Hepatocyte (in vitro differentiated cells): ENCODE measurements at places on chromosomes 6 and 20. TPM values are rescaled to one million over a fixed set of nuclear protein-coding genes. Genes with fewer than 3 reads are reported as not detected.
A peak's percentile ranks its signal among the peaks of the same experiment; 100 is the strongest.

SMPDL3A gene
- 124 and 126 TPM in 2 replicates for total RNA-seq

EFCAB8 gene
- total RNA-seq, result 0.53 TPM in 1 of 2 replicates, not detected in the other

TAAR8 gene
- not detected in 2 replicates for total RNA-seq

OOEP gene
- total RNA-seq, result not detected in 2 replicates

LKAAEAR1 gene
- total RNA-seq, result not detected in 2 replicates

ANKS1A gene
- total RNA-seq, result 18.5 and 25.4 TPM in 2 replicates

CCN5 gene
- total RNA-seq, result 0.12 and 0.53 TPM in 2 replicates

GLP1R gene
- 0.30 and 0.52 TPM in 2 replicates for total RNA-seq

GRCh38 chr6:159760602-159761057 lies 1.2 kb upstream of the ACAT2 start:
- peaks cover 20% of the 10 kb centered on the region for H3K4me1 ChIP-seq
- H3K27me3 ChIP-seq, result no peaks in the 10 kb centered on the region

- H3K36me3 ChIP-seq, result peaks cover 6% of the 10 kb centered on the region
- H3K4me3 ChIP-seq, result no peak overlapping the region
- H3K4me1 ChIP-seq, result no peaks in the 10 kb centered on the region
- DNase-seq, result no peak
Observed at GRCh38 chr6:122604676-122605075, 5.5 kb upstream of the PKIB start.

DNA sequence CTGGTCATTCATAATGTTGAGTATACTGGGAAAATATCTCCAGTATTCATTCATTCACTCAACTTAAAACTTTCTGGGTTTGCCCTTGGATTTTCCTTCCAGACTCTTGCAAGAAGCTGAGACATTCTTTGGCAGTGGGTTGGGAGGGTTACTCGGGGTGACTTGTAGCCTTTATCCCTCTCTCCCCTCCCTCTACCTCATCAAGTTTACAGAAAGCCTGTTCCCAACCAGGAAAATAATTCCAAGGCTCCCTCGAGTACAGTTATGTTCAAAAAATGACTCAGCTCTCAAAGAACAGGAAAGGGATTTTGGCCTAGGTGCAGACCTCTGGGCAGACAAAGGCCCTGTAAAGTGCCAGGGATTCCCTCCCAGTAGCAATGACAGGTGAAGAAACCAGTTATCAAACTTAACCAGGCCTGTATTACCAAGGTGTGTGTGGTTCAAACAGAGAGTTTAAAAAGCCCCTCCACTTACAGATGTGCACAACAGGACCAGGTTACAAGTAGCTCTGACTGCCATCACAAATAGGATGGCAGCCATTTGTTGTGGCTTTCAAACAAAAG lies 22.2 kb downstream of the FKBP1A start:
- no peaks in the 10 kb centered on the region for H3K36me3 ChIP-seq
- no peak overlapping the region for H3K27ac ChIP-seq
- H3K4me3 ChIP-seq, result no peak overlapping the region
- peaks cover 9% of the 10 kb centered on the region for H3K4me1 ChIP-seq
- no peak for DNase-seq
- no peaks in the 10 kb centered on the region for H3K27me3 ChIP-seq

DNA sequence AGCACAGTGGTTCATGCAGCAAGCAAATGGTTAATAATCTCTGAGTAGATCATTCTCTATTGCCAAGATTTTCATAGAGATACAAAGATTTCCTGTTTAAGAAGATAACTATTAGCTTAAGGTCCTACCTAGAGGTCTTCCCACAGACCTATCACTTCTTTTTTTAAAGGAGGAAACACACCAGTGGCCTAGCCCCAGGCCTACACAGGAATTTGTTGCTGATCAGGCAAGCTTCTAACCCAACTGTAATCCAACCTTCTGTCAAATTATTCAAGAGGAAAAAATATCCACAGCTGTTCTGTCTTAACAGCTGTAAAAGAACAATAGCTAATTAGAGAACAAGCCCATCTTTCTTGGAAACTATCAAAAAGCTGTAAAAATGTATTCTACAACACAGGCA lies 332.8 kb downstream of the BTBD9 start:
- H3K4me1 ChIP-seq, result no peaks in the 10 kb centered on the region
- H3K4me3 ChIP-seq, result no peak overlapping the region
- H3K27me3 ChIP-seq, result no peaks in the 10 kb centered on the region
- DNase-seq, result no peak

- no peak overlapping the region for H3K27ac ChIP-seq
- peaks cover 21% of the 10 kb centered on the region for H3K4me1 ChIP-seq
- H3K36me3 ChIP-seq, result no peaks in the 10 kb centered on the region
Observed at GRCh38 chr6:35161776-35162607, 20.9 kb upstream of the TCP11 start.

- H3K36me3 ChIP-seq, result no peaks in the 10 kb centered on the region
- H3K4me3 ChIP-seq, result no peak overlapping the region
- no peak for DNase-seq
- no peaks in the 10 kb centered on the region for H3K27me3 ChIP-seq
- no peak overlapping the region for H3K27ac ChIP-seq
Observed at GRCh38 chr6:54621285-54621684, 225.3 kb upstream of the FAM83B start.

DNA sequence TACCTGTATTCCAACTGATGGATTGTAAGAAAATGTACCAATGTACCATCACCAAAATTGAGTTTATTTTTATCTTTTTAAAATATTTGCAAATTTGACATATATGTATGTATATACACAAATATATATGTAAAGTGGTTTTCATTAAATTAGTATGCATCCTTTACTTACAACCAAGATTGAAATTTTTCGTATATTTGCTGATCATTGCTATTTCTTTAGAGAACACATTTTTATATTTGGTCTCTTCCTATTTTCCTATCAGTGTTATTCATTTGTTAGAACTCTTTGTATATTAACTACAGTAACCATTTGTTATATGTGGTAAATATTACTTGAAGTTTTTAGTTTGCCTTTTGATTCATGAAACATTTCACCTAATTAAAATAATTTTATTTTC lies 74.2 kb downstream of the MTFR2 start:
- H3K4me3 ChIP-seq, result no peak overlapping the region
- no peak for DNase-seq
- H3K4me1 ChIP-seq, result peaks cover 3% of the 10 kb centered on the region

- H3K4me3 ChIP-seq, result no peak overlapping the region
- no peaks in the 10 kb centered on the region for H3K36me3 ChIP-seq
- no peaks in the 10 kb centered on the region for H3K27me3 ChIP-seq
Observed at GRCh38 chr20:35561268-35561667, 19.4 kb downstream of the ERGIC3 start.

DNA sequence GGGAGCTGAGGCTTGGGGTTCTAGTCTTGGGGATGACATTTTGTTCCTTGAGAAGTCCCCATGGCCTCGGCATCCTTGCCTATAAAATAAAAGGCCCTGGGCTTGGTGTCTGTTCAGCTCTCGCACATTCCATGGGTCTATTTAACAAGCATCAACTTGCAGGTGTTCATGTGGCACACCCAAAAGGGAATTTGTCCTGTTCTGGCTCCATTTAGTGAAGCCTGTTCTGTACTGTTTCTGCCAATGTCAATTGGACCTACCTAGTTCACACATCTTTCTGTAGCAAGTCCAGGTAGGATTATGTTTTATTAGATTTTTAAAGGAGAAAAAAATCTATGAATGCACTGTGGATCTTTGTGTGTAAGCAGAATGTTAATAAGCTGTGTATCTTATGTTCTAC lies 262.0 kb downstream of the HIVEP2 start:
- H3K27me3 ChIP-seq, result no peaks in the 10 kb centered on the region
- no peak overlapping the region for H3K27ac ChIP-seq
- no peak overlapping the region for H3K4me3 ChIP-seq
- DNase-seq, result no peak
- no peaks in the 10 kb centered on the region for H3K36me3 ChIP-seq

DNA sequence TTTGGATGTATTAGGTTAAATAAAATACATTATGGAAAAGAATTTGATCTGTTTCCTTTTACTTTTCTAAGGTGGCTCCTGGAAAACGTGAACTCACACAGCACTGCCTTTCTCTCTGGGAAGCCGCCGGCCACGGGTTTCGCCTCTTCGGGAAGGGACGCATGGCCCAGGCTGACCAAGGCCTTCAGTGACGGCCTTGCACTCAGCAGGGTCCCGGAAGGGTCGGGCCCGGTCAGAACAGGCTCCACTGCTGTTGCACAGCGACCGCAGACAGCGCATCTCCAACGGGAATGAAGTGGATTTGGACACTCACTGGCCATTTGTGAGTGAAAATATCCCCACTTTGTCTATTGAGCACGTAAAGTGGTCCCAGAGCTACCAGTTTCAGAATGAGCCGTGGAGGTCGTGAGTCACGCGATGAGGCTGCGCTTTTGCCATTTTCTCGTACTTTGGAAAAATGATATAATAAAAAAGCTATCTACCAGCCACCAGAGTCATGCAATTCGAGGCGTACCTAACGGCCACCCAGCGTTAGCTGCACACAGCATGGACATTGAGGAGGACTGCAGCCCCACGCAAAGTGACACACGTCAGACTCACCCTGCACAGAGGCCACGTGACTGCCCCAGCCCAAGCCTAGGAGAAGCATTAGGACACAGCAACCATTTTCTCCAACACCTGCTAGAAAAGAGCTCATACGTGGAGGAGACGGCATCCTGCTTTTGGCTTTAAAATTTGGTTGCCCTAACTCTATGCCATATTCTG lies 244.3 kb downstream of the TTLL2 start:
- peaks cover 6% of the 10 kb centered on the region for H3K4me1 ChIP-seq
- H3K27ac ChIP-seq, result no peak overlapping the region
- no peaks in the 10 kb centered on the region for H3K27me3 ChIP-seq
- DNase-seq, result no peak
- H3K36me3 ChIP-seq, result no peaks in the 10 kb centered on the region

DNA sequence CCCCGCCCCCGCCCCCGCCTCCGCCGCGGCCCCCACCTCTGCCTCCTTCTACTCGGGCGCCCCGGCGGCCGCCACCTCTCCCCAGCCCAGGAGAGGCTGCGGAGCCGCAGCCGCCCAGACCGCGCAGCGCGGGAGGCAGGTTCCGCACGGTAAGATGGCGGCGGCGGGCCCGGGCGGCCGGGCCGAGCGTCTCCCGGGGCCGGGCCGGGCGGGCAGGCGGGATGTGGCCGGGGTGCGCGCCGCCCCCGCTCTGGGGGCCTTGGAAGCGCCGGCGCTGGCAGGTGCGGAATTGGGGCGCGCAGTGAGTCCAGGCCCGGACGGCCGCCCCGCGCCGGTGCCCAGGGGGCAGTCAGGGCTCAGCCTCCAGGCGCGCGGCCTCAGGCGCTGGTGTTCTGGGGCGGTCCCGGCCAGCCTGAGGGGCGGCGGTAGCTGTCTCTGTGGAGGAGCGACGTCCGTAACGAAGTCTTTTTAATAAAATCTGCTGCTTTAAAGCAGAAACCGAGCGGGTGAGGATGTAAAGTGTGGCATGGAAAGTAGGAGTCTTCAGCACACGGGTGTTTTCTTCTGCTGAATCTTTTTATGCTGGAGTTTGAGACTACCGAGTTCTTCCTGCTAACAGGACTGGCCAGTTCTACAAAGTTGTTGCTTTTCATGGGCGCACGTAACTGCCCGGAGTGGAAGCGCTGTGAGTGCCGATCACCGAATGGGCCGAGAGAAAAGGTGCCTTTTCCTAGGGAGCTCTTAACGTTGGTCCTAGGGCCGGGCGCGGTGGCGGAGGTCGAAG lies at the start of gene GID8:
TSS of gene GID8 (plus strand) at position 43 of the 784 bp plus-strand sequence. CDS start 3,356 bp downstream, outside the sequence.
- H3K27me3 ChIP-seq, result no peaks in the 10 kb centered on the region
- H3K4me3 ChIP-seq, result peak within 1 kb of the TSS; percentile 97
- peak within 1 kb of the TSS; percentile 95 for H3K27ac ChIP-seq
- no peaks in the 10 kb centered on the region for H3K36me3 ChIP-seq
- peak; percentile 82 for DNase-seq

- no peak for DNase-seq
- H3K27me3 ChIP-seq, result peaks cover 37% of the 10 kb centered on the region
- no peaks in the 10 kb centered on the region for H3K4me1 ChIP-seq
- peak overlapping the region; percentile 32 for H3K27ac ChIP-seq
- no peaks in the 10 kb centered on the region for H3K36me3 ChIP-seq
- H3K4me3 ChIP-seq, result no peak overlapping the region
Observed at GRCh38 chr20:10216146-10216791, 2.4 kb upstream of the SNAP25 start.

GRCh38 chr6:149995971-149996370 lies 29.4 kb downstream of the RAET1L start:
- H3K4me3 ChIP-seq, result no peak overlapping the region
- H3K4me1 ChIP-seq, result peaks cover 3% of the 10 kb centered on the region
- no peak overlapping the region for H3K27ac ChIP-seq
- no peaks in the 10 kb centered on the region for H3K36me3 ChIP-seq
- peaks cover 52% of the 10 kb centered on the region for H3K27me3 ChIP-seq
- DNase-seq, result no peak

- DNase-seq, result no peak
- no peak overlapping the region for H3K4me3 ChIP-seq
- no peaks in the 10 kb centered on the region for H3K27me3 ChIP-seq
- H3K27ac ChIP-seq, result no peak overlapping the region
Observed at GRCh38 chr6:112065426-112065986, 11.6 kb downstream of the CCN6 start.

GRCh38 chr6:36721369-36722140 lies 23.9 kb downstream of the RAB44 start:
- H3K4me1 ChIP-seq, result no peaks in the 10 kb centered on the region
- H3K27me3 ChIP-seq, result no peaks in the 10 kb centered on the region
- DNase-seq, result no peak
- H3K27ac ChIP-seq, result no peak overlapping the region
- no peak overlapping the region for H3K4me3 ChIP-seq

GRCh38 chr20:35344354-35344837 lies 52.2 kb upstream of the FAM83C start:
- H3K36me3 ChIP-seq, result no peaks in the 10 kb centered on the region
- peak; percentile 76 for DNase-seq
- H3K27me3 ChIP-seq, result no peaks in the 10 kb centered on the region
- no peak overlapping the region for H3K4me3 ChIP-seq
- H3K4me1 ChIP-seq, result peaks cover under 1% of the 10 kb centered on the region
- H3K27ac ChIP-seq, result no peak overlapping the region

DNA sequence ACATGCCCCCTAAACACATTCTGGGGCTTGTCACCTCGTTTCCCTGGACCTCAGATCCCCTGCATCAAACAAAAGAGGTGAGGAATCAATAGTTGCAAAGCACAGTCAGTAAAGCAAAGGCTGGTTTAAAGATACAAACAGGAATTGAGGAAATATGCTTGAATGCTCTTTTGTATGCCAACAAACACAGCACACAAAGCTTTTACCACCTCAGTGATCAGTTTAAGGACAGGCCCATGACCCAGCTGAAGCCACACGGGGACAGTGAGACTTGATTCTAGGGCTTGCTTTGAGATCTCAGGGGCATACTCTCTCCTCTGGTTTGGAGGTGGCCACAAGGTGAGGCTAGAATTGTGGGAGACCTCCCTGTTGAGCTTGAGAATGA lies 182.9 kb upstream of the CST7 start:
- no peak overlapping the region for H3K4me3 ChIP-seq
- H3K36me3 ChIP-seq, result no peaks in the 10 kb centered on the region
- H3K27ac ChIP-seq, result no peak overlapping the region
- H3K4me1 ChIP-seq, result peaks cover 4% of the 10 kb centered on the region
- H3K27me3 ChIP-seq, result no peaks in the 10 kb centered on the region

- peaks cover 4% of the 10 kb centered on the region for H3K4me1 ChIP-seq
- H3K27ac ChIP-seq, result no peak overlapping the region
- H3K4me3 ChIP-seq, result no peak overlapping the region
- no peak for DNase-seq
- no peaks in the 10 kb centered on the region for H3K36me3 ChIP-seq
Observed at GRCh38 chr20:52978851-52979250, 6.7 kb downstream of the TSHZ2 start.
